Heart left ventricle (tissue), 16 donors: ENCODE measurements at places on chromosomes 12 and 14. TPM values are rescaled to one million over a fixed set of nuclear protein-coding genes. Genes with fewer than 3 reads are reported as not detected.

Gene GPD1
- 10.0 TPM for polyA plus RNA-seq

Gene AICDA
- 0.08 TPM for polyA plus RNA-seq

Gene KRT74
- not detected for polyA plus RNA-seq

Gene EFCAB11
- polyA plus RNA-seq, result 2.0 TPM

Gene RTL1
- not detected for polyA plus RNA-seq

Gene KITLG
- polyA plus RNA-seq, result 4.2 TPM

Gene NELL2
- 0.04 TPM for polyA plus RNA-seq

Gene SLC10A1
- not detected for polyA plus RNA-seq

Gene CDC42BPB
- 31.1 TPM for polyA plus RNA-seq

Gene DEPDC4
- polyA plus RNA-seq, result not detected

Gene EXOC3L4
- polyA plus RNA-seq, result 0.53 TPM

Gene C12orf54
- polyA plus RNA-seq, result not detected

Gene FAM186B
- 0.30 TPM for polyA plus RNA-seq

Gene OR6C70
- not detected for polyA plus RNA-seq

Gene HOXC11
- polyA plus RNA-seq, result not detected

Gene NDUFA12
- 550 TPM for polyA plus RNA-seq

Gene C1S
- 30.1 TPM for polyA plus RNA-seq

Gene ASCL4
- not detected for polyA plus RNA-seq

Gene PROX2
- not detected for polyA plus RNA-seq

Gene ASCL1
- not detected for polyA plus RNA-seq

Gene KRT6C
- polyA plus RNA-seq, result not detected

Gene EMP1
- polyA plus RNA-seq, result 16.4 TPM

Gene SIX6
- not detected for polyA plus RNA-seq

Gene OTX2
- not detected for polyA plus RNA-seq

Gene CISTR
- 0.24 TPM for polyA plus RNA-seq

Gene GPR65
- polyA plus RNA-seq, result 0.15 TPM

Gene SERPINA1
- 8.7 TPM for polyA plus RNA-seq

Gene FOXM1
- polyA plus RNA-seq, result 0.36 TPM
